ENCODE measurements at places on chromosomes 3 and 15.

GRCh38 chr15:74444106-74445062 lies 10.6 kb upstream of the SEMA7A start:
- no peak for DNase-seq

DNA sequence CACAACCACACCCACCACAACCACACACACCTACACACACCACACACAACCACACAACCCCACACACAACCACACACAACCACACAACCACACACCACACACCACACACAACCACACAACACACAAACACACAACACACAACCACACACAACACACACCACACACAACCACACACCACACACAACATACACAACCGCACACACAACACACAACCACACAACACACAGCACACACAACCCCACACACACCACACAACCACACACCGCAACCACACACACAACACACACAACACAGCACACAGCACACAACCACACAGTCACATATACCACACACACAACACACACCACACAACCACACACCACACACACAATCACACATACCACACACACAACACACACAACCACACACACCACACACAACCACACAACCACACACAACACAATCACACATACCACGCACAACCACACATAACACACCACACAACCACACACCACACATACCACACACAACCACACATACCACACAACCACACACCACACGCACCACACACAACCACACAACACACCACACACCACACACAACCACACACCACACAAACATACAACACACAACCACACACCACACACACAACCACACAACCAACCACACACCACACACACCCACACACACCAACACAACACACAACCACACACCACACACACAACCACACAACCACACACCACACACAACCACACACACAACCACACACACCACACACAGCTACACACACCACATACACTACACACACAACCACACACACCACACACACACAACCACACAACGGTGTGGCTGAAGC lies 23.7 kb downstream of the CPN2 start:
- no peak for DNase-seq

DNA sequence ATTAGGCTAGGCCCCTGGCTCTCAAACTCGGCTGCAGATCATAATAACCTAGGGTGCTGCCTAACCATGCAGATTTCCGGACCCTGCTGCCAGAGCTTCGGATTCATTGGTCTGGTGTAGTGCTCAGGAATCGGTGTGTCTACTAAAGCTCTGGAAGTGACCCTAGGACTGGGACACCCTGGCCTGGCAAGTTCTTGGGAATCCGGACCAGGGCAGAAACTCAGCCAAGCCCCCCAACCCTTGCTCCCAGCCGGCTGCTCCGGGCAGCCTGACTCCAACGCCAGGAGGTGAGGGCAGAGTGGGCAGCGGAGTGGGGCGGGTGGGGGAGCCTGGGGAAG lies 23.0 kb downstream of the IGDCC3 start:
- DNase-seq: no peak

DNA sequence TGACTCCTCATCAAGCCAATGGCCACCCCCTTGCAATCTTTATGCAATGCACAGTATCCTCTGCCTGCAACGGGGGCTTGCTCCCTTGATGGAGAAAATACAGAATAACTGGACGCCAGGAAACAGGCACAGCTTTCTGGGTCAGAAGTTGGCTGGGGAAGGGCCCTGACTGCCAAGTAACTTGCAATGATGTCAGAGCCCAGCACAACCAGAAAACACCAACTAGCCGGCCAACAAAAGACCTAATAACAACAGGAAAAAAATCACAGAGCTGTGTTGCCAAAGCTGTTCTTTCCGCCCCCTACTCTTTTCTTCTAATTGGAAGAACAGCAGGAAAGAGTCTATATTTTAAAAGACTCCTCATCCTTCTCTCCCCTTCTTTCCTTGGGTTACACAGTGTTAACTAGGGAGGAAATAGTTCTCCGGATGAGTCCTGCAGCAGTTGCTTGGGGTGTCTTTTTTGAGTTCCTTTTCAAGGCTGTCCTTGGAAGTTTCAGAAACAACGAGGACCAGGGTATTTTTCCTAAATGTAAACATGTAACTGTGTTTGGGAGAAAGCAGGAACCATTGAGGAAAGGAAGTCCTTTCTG lies 1.4 kb upstream of the SEMA6D start:
- no peak for DNase-seq

DNA sequence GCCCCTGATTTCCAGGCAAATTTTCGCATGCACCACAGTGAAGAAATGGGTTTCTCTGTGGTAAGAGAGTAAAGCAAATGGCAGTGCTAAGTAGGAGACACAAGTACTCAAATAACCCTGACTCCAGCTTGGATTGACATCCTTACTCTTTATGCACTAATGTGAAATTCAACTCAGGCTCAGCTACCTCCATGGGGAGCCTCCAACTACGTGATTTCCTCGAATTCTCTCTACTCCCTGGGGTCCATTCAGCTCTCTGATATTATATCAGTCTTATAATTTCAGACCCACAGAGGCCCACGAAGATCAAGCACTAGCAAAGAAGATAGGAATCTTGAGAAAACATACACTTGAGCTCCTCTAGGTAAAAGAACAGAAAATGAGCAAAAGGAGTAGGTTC lies 407.6 kb upstream of the CCDC54 start:
- no peak for DNase-seq

Data from activated CD4-positive, alpha-beta T cell treated with anti-CD3 and anti-CD28 coated beads, Interleukin-2, amount 50 U/mL, for 4 hours (primary cell).